OCI-M1 (cell line): ENCODE measurements at places on chromosomes 5 and 9.

- no peak for DNase-seq
Measured at GRCh38 chr9:110133608-110134210, 74.2 kb downstream of the C9orf152 start.

DNA sequence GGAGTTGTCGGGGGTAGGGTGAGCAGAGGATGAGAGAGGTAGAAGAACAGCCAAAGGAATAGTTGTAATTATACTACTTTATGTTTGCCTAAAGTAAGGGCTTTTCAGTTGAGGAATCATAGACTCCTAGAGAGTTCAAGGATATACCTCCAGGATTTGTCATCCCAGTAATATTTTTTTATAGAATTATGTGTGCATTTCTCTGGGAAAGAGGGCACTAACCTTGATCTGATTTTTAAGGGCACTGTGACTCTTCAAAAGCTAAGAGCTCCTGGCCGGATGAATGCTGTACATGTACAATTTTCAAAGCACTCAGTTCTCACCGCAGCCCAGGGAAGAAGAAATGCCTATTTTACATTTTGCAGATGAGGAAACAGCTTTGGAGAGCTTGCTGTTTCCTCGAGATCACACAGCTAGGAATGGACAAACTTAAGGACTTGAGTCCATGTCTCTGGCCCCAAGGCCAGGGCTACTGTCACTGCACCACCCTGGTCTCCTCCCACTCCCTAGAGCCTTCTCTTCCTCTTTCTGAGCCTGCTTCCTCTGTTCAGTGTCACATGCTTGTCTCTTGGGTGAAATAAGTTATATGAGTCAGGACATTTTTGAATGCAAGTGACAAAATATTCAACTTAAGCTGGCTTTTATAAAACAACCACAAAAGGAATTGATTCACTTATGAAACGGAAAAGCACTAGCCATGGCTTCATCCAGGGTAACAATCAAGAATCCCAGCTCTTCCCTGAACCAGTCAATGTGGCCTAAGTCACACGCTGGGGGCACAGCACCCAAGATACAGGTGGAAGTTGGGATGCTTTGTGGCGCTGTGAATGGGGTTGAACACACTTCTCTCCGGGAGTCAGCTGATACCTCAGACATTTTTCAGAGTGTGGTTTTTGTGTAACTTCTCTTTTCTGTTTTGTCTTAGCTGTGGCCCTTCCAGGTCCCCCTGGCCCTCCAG is 45.7 kb upstream of the TGFBR1 start:
- DNase-seq: peak; percentile 92

GRCh38 chr9:117958726-117959125 is 254.5 kb downstream of the TLR4 start:
- no peak for DNase-seq

DNA sequence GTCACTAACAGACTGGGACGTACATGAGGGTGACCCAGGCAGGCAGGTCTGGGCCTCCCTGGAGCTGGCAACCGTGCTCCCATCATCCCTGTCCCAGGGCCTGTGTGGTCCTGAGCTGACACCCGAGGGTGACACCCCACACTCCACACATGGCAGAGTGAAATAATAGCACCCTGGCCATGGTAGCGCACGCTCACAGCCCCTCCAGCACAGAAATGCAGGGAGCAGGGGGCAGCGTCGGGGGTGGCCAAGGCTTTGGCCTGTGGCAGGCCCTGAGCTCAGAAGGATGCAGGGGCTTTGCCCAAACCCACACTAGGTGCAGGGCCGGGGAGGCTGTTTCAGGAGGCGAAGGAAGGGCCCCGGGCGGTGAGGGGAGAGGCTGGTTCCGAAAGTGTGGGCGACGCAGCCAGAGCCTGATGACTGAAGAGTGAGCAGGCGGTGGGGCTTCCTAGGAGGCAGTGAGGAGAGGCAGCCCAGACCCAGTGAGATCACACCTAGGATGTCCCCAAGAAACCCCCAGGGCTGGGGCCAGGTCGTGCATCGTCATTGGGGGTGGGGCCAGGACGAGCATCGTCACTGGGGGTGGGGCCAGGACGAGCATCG is 12.9 kb downstream of the OR2V2 start:
- peak; percentile 7 for DNase-seq

- no peak for DNase-seq
Measured at GRCh38 chr9:110809038-110809595, 140.5 kb downstream of the MUSK start.

DNA sequence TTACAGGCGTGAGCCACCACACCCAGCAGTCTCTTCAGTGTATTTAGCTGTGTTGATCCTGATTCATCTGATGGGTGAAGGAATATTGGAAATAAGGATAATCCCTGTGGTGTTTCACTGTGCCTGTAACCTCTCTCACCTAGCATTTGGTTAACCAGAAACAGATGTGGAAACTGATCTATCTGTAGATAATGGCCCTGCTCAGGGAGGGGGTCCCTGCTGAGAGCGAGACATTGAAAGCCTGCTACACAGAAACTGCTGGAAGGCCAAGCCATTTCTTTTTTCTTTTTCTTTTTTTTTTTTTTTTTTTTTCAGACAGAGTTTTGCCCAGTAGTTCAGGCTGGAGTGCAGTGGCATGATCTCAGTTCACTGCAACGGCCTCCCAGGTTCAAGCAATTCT is 28.4 kb downstream of the QRFP start:
- DNase-seq: no peak

GRCh38 chr9:99335280-99335679 is 113.2 kb downstream of the SEC61B start:
- no peak for DNase-seq

GRCh38 chr5:129902816-129903215 is 1.4 kb upstream of the CHSY3 start:
- no peak for DNase-seq

GRCh38 chr9:135908754-135909204 is 1.4 kb upstream of the CAMSAP1 start:
- DNase-seq: no peak

DNA sequence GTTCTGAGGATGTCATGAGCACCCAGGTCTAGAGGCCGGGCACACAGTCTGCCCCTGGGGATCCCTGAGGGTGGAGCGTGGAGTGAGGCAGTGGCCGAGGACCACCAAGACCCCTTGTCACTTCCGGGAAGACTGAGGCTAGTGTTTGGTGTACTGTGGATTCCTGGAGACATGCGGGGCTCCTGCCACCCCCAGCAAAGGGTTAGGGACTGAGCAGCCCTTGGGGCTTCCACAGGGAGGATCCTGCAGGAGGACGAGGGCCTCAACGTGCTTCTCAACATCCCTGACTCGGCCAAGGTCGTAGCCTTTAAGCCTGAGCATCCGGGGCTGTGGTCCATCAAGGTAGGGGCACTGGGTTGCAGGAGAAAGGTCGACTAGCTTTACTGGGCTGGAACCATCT is 29.9 kb downstream of the HMCN2 start:
- no peak for DNase-seq

GRCh38 chr5:142808878-142809598 is 38.9 kb downstream of the ARHGAP26 start:
- peak; percentile 34 for DNase-seq

GRCh38 chr9:17816431-17817027 is 237.7 kb downstream of the SH3GL2 start:
- no peak for DNase-seq

DNA sequence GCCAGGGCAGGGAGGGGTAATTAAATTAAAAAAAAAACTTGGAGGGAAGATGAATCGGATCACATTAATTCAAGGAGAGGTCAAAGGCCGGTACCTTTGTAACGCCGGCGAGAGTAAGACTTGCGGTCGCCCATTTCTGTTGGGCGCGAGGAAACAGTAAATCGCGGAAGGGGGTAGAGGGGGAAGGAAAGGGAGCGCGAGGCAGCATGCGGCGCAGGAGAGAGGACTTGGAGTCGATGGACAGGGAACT is 324 bp upstream of the RGMB start:
- no peak for DNase-seq

DNA sequence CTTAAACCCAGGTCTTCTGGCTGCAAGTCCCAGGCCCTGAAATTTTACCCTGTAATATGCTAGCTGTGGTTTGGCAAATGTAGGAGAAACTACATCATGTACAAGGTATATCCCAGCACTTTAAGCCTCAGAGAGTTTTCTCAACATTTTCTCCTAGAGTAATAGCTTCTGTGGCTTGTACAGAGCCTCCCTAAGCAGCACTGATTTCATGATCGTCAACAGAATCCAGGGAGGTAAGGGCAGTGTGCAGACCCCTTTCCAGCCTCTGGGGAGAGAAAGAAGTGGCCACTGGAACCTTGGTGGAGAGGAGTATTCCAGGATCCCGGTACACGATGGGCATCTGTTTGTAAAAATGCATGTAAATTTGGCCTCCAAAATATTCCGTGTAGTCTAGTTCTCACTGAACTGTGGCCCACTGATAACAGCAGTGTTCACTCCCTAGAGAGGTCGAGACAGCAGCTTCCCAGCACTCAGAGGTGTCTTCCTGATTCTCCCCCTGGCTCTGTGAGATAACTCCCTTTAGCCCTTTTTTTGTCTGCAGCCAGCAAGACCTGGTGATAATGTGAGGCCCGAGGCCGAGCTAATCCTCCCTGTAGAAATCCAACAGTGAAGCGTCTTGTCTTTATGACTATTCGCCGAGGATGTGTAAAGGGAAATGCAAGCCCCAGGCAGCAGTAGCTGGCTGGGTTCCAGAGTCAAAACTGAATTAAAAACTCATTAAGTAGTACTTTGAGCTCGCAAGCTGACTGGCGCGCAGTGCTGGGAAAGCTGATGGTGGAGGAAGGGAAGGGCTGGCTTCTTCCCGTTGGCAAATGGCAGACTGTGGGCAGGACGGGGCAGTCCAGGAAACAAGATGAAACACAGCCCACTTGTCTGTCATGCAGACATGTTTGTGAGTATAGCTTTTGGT is 59.0 kb downstream of the MAP1B start:
- peak; percentile 91 for DNase-seq

GRCh38 chr9:88287972-88288371 is 100.3 kb upstream of the SPIN1 start:
- DNase-seq: no peak

- no peak for DNase-seq
Measured at GRCh38 chr5:60830581-60831127, 13.4 kb downstream of the ELOVL7 start.

DNA sequence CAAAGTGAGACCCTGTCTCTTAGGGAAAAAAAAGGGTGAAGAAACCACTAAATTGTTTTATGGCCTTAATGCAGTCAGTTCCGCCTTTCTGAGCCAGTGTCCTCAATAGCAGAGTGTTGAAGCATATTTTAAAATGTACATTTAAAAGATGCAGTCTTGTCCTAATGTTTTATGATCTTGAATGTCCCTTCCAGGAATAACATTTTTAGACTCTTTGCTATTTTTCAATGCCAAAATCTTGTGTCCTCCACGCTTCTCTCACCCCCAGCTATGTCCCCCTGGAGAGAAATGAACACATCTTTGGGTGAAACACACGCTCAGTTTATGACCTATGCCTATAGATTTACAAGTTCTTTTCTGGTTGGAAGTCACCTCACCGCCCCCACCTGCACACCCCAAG is 69.8 kb downstream of the CSNK1A1 start:
- no peak for DNase-seq
